ENCODE measurements at places on chromosomes 13 and 19.
A peak's percentile ranks its signal among the peaks of the same experiment; 100 is the strongest.

GRCh38 chr19:43504426-43505185, at the start of gene PHLDB3:
Gene PHLDB3, minus strand, starts transcription at chr19:43504746. Its CDS starts 628 bp downstream, at chr19:43504118.
- DNase-seq, result peak; percentile 59

DNA sequence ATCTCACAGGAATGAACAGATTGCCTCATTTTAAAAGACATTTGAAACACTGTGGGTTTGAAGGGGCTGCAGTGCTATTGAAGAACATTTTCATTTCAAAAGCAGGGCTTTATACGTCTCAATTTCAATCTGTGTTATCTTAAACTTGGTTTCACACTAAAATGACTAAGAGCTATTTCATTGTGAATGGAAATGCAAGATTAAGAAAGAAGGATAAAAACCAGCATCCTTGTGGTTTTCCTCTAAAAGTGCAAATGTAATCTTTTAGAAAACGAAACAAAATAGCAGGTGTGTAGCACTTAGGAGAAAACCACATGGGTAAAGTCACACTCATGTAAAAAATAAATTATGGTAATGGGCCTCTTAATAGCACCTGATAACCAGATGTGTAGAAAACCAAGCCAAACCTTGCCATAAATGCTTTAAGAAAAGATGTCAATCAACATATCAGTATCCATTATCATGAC, 397.7 kb downstream of the GPC6 start:
- no peak for DNase-seq

- no peak for DNase-seq
Measured at GRCh38 chr19:38209671-38210457, 14.2 kb downstream of the DPF1 start.

- no peak for DNase-seq
Measured at GRCh38 chr13:53240401-53241025, 211.9 kb downstream of the OLFM4 start.

- no peak for DNase-seq
Measured at GRCh38 chr13:77409412-77409811, 82.5 kb upstream of the MYCBP2 start.

GRCh38 chr13:84923831-84924230, 875.4 kb downstream of the SLITRK6 start:
- no peak for DNase-seq

GRCh38 chr13:64154514-64154913, 2738.9 kb upstream of the PCDH20 start:
- DNase-seq, result no peak

GRCh38 chr13:27171244-27171826, at the start of gene USP12:
Gene USP12, minus strand, starts transcription at chr13:27171811. Its CDS starts 172 bp downstream, at chr13:27171639.
- DNase-seq, result peak; percentile 52

All from stimulated activated CD4-positive, alpha-beta T cell treated with anti-CD3 and anti-CD28 coated beads, Interleukin-15, amount 100 ng/mL, for 24 hours (primary cell).